ENCODE measurements at places on chromosomes 3 and 15.

DNA sequence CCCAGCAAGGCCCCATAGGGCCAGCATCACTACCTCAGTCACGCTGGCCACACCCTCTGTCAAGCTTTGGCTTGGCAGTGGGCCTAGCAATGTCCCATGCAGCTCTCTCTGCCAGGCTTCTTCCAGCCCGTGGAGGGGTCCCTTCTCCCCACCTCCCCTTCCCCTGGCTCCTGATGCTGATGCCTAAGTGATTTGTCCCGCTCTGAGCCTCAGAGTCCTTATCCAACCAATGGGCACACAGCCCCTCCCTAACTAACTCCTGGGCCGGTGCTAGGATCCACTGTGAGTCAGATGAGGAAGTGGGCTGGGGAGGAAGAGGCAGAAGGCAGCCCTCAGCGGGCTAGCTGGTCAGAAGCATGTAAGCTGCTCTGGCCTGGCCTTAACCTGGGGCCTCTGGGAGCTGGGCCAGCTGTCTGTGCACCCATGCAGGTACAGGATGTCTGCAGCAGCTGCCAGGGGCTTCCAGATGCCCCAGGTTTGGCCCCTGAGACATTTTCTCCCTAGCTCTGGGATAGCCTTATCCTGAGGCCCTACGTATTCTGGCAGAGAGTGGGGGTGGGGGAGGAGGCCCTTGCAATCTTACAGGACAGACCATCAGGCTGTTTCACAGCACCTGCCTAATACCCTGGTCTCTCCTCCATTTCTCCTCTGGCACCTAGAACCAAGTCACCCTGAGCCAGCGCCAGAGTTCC is 740 bp upstream of the ZBTB47 start:
- peak; percentile 58 for DNase-seq

DNA sequence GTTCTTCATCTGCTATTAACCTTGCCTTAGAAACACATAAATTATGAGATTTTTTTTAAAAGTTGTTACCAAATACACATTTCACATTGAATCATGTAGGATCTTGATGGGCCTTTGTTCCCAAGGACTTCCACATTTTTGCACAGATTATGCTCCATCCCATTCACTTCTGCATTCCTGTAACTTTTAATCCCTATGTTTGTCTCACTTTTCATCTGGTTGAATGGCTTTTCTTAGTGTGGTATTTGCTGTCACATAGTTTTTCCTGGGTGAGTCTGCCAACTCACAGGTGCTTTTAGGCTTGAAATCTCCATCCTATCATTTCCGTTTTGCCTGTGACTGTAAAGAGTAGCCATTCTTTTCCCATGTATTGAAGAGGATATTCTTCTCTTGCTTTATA is 297.2 kb upstream of the TPRG1 start:
- no peak for DNase-seq

GRCh38 chr3:98710067-98710659 is 53.0 kb upstream of the ST3GAL6 start:
- DNase-seq, result no peak

- peak; percentile 53 for DNase-seq
Observed at GRCh38 chr3:181695661-181696491, 15.8 kb upstream of the SOX2 start.

DNA sequence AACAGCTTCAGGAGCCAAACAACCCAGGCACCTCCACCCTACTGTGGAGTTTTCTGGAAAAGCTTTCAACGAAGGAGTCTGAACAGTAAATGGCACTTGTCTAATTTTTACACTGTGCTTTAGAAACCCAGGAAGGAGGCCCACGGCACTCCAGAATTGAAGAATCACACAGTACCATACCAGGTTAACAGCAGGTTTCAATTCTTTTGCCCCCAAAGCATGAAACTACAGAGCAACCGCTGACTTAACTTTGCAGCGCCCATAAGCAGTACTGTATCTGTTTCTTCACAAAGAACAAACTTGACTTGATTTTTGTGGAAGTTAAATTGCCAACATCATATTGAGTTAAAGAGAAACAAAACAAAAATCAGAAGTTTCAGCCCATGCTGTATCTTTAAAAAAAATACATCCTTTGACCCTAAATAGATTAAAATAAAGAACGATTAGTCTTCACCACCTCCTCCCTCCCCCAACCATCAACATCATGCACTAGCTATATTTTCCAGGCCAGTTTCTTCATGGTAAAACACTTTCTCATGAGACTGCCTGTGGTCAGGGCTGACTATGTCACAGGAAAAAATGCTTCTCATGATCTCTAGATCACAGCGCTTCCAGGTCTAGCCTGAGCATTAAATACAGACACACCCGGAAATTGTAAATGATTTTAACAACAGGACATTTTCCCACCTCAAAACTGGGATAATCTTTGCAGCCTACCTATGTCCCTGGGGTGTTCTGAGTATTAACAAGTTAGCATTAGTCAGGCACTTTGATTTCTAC is 456.3 kb downstream of the FOXP1 start:
- no peak for DNase-seq

GRCh38 chr15:54250326-54250725 is 272.1 kb downstream of the UNC13C start:
- DNase-seq, result no peak

- no peak for DNase-seq
Observed at GRCh38 chr3:98826126-98826525, 63.0 kb downstream of the ST3GAL6 start.

- DNase-seq, result no peak
Observed at GRCh38 chr15:70560617-70561328, 202.6 kb downstream of the UACA start.

DNA sequence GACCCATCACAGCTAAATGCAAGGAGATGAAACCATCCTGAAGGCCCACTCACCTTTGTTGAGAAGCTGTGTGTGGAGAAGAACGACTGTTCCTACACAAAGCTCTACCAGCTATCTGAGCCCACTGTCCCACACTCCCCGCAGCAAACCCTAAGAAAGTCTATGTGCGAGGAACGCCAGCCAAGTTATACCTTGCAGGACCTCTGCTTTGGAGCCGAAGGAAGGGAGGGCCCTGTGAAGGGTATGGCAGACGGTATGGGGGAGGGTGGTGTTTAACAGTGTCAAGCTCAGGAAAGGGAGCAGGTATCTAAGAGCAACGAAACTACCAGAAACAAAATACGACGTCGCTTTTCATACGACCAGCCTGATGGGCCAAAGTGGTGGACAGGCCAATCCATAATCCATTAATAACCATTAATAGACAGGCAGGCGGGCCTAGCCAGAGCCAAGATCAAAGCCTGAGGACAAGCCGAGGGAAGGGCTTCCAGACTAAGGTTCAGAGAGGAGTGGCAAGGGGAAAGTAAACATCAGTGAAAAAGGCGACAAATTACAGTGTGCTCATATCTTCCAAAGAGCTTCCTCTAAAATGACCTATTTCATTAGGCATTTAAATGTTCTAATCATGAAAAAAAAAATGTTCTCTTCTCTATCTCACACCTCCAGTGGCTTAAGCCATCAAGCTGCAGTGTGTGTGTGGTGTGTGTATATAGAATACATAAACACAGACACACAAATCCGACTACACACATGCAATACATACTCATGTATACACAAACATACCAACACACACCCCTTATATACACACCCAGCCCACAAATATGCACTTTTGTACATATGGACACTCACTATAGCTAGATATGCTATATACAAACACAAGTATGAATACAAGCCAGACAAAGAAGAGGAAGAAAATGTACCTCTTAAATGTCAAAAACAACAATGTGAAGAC is 43.9 kb downstream of the PTPN23 start:
- DNase-seq, result no peak
